ENCODE measurements at places on chromosomes 4 and X. TPM values are rescaled to one million over a fixed set of nuclear protein-coding genes. Genes with fewer than 3 reads are reported as not detected.

The PLAC8 gene
- total RNA-seq = 4.5 TPM

DNA sequence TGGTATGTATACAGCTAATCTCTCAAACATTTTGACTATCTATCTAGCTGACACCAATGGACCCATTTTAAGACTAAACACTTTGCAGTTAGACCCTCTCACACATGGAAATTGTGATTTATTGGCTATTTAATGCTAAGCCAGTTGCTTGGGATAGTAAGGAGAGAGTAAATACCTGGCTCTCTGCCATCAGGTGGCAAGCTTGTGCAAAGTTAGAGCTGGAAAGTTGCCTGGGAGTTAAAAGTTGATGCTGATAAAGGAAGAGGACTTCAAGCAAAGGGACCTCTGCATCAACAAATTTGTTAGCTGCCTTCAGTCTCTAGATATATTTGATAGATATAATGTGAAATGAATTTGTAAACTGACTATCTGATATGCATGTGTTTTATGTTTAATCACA, 61.1 kb downstream of the PACRGL start:
- DNase-seq = no peak

DNA sequence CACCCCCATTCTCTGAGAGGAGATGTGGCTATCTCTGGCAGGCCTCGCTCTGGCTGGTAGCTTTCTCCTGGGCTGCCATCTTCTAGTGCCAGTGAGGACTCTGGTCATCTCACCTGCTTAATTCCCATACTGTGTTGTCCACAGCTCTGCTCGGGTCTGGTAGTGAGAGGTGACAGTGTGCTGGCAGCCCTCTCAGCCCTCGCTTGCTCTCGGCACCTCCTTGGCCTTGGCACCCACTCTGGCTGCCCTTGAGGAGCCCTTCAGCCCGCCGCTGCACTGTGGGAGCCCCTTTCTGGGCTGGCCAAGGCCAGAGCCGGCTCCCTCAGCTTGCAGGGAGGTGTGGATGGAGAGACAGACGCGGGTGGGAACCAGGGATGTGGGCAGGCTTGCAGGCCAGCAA, 52.7 kb downstream of the CPLX1 start:
- DNase-seq = no peak

GRCh38 chrX:74284391-74284952, 19.5 kb upstream of the ZCCHC13 start:
- no peak for DNase-seq

Measured in sciatic nerve (tissue), 2 donors.